Activated gamma-delta T cell treated with Interleukin-2 at 50 U/mL for 16 hours (primary cell): ENCODE measurements at places on chromosomes 16 and 17.

GRCh38 chr16:17510567-17510966 lies 39.8 kb upstream of the XYLT1 start:
- DNase-seq = no peak

GRCh38 chr17:17508646-17509591 lies 12.7 kb upstream of the RASD1 start:
- no peak for DNase-seq

- no peak for DNase-seq
Measured at GRCh38 chr17:72529386-72529785, 408.6 kb downstream of the SOX9 start.

DNA sequence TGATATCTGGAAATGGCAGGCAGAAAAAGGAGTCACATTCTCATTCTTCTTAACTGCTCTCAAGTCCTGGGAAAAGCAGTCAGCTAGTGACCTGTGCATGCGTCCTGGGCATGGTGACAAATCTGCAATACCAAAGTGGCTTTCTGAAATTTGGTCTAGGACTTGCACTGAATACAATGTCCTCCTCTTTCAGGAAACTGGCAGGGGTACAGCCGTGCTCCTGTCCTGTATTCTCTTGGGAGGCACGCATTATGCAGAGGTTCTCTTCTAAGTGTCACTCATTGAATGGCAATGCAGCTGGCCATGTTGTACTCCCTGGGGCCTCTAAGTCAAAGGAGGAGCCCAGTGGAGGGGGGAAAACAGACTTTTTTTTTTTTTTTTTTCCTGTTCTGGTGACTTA lies 10.6 kb downstream of the PHF12 start:
- no peak for DNase-seq

DNA sequence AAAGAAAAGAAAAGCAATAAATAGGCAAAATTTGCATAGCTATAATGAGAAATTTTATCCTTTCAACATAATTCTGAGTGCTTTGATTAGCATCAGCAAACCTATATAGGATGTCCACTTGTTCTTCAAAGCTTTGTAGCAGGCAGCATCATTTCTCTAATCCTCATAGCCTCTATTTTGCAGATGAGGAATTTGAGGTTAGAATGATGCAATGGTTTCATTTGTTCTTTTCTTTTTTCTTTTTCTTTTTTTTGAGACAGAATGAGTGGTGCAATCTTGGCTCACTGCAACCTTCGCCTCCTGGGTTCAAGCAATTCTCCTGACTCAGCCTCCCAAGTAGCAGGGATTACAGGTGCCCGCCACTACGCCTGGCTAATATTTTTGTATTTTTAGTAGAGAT lies 594.4 kb downstream of the TOX3 start:
- DNase-seq = no peak

- DNase-seq = no peak
Measured at GRCh38 chr17:39186481-39187002, 10.9 kb downstream of the CACNB1 start.

DNA sequence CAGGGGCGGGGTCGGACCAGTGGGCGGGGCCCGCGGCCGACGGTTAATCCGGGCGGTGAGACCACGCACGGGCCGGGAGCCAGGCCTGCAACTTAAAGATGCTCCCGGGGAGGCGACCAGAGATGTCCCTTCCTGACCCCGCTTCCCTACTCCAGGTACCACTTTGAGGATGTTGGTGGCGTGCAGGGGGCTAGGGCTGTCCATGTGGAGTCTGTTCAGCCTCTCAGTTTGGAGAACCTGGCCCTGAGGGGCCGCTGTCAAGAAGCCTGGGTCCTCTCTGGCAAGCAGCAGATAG lies 580 bp downstream of the RANGRF start:
- DNase-seq = peak; percentile 57

- peak; percentile 39 for DNase-seq
Measured at GRCh38 chr16:30761427-30761927, 385 bp downstream of the CFAP119 start.

- no peak for DNase-seq
Measured at GRCh38 chr17:49318435-49318965, 43.5 kb downstream of the ZNF652 start.

GRCh38 chr17:60060474-60060873 lies 18.2 kb downstream of the HEATR6 start:
- no peak for DNase-seq

DNA sequence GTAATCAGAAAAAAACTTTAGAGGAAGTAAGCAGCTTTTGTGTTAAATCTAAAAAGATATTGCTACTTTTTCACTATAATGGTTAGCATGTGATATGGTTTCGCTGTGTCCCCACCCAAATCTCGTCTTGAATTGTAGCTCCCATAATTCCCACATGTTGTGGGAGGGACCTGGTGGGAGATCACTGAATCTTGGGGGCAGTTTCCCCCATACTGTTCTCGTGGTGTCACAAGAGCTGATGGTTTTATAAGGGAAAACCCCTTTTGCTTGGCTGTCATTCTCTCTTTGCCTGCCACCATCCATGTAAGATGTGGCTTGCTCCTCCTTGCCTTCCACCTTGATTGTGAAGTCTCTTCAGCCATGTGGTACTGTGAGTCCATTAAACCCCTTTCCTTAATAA lies 117.1 kb downstream of the KCNJ2 start:
- no peak for DNase-seq

DNA sequence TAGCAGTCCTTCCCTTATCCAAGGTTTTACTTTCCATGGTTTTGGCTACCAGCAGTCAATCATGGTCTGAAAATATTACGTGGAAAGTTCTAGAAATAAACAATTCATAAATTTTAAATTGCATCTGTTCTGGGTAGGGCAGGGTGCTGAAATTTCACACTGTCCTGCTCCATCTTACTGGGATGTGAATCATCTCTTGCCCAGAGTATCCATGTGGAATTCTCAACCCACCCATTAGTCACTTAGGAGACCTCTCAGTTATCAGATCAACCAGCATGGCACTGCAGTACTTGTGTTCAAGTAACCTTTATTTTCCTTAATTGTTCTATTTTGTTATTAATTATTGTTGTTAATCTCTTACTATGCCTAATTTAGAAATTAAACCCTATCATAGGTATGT lies 202.8 kb upstream of the CPHXL start:
- DNase-seq = no peak

DNA sequence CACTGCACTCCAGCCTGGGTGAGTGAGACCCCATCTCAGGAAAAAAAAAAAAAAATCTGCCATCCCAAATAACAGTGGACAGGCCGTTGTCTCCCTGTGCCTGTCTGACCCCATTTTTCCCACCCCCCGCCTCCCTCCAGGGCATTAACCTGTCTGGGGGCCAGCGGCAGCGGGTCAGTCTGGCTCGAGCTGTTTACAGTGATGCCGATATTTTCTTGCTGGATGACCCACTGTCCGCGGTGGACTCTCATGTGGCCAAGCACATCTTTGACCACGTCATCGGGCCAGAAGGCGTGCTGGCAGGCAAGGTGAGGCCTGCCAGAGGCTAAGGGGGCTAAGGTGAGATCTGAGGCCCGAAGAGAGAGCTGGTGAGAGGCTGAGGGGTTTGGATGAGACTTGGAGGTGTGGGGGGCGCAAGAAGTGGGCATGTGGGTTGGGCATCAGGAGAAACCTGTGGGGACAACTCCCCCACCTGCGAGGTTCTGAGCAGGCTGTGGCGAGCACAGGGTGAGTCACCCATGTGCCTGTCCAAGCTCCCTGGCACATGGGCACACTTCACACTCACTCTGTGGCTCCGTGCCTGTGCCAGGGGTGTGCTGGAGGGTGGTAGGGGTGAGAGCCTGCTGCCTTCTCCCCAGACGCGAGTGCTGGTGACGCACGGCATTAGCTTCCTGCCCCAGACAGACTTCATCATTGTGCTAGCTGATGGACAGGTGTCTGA lies 34.7 kb downstream of the ANKRD40 start:
- DNase-seq = no peak

GRCh38 chr16:72021043-72021442 lies 12.5 kb downstream of the DHODH start:
- no peak for DNase-seq

DNA sequence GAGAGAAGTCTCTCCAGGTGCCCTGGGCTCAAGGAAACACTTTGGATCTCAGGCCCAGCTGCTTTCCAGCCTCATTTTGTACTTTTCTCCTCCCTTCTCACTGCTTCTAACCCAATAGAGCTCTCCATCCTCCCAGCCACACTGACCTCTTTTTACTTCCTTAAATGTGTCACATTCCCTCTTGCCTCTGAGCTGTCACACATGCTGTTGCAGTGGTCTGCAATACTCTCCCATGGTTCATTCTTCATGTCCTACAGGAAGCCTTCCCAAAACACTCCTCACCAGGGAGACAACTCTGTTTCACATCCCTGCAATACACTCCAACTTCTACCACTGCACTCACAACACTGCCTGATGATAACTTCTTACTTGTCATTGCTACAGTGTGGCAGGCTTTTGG lies 242.1 kb upstream of the DYNLRB2 start:
- DNase-seq = no peak

GRCh38 chr16:7509963-7510601 lies 177.4 kb downstream of the RBFOX1 start:
- no peak for DNase-seq

GRCh38 chr17:57515662-57516211 lies 229.4 kb downstream of the CCDC182 start:
- no peak for DNase-seq

DNA sequence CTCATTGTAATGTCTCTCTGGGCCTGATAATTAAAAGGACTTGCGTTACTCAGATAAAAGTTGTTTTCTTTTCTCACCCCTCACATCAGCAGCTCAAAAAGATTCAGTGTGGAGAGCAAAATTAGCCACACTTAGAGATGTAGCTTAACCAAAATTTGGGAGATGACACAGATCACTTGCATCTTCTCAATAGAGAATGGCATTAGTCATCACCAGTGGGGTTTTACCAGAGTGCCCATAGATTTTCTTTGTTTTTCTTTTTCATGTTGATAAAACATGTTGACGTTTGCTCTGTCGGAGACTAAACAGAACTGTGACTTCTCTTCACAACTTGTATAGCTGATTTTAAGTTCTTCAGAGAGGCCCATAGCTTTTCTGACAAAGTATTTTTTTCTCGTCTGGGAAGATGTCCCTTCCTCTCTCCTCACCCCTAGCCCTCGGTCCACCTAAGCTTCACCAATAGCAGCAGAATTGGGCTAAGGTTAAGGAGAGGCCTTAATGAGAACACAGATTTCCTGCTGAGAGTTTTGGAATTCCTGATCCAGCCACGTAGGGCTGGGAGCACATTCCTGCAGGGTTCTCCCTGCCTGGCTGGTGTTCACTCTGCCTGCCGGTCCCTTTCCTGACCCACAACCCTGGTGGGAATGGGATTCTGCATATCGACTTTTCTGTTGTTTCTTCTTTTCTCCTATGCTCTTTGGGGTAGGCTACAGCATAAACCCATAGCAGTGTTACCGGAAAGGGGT lies 92.6 kb downstream of the CACNG3 start:
- DNase-seq = no peak

DNA sequence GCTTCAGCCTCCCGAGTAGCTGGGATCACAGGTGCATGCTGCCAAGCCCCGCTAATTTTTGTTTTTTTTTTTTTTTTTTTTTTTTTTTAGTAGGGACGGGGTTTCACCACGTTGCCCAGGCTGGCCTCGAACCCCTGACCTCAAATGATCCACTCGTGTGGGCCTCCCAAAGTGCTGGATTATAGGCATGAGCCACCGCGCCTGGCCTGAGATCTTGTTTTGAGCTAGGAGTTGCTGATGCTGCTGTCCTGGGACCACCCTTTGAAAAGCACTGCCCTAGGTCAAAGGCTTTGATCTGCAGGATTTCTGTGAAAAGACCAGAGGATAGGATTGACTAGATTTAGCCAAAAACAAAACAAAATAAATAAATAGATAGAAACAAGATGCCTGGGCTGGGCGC lies 798 bp upstream of the SLC39A11 start:
- no peak for DNase-seq

GRCh38 chr17:31295489-31295871 lies 1.6 kb downstream of the OMG start:
- no peak for DNase-seq

DNA sequence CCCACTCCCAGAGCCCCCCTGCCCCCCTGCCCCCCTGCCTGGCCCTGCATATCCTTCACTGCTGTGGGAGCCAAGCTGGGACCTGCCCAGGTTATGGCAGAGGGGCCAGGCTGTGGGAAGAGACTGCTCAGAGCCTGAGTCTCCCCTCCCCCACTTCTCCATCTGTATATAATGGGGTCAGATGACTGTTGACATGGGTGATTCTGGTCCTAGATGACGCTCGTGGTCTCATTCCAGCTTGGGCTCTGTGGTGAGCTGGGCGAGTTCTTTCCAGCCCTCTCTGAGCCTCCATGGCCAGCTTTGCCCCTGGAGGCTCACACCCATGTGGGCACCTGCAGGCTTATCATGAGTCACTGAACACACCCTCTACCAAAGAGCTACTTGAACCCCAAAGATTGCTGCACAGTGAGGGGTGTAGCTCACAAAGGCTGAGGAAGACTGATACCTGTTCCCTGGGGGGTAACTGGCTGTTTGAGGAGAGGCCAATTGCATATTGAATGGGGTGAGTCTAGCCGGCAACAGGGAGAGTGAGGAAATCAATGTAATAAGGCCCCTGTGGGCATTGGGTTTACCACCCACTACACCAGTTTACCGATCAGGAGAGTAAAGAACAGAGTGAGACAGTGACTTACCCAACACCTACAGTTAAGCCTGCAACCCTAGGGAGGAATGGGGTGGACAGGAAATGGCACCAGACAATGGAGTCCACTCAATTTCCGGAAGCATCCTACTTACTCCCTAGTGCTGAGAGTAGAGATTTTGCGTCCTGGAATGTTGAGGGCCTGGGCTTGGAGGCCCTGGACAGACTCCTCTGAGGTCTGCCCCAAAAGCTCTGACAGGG lies 4.2 kb upstream of the SREBF1 start:
- DNase-seq = no peak

GRCh38 chr16:49012961-49013726 lies 268.5 kb downstream of the CBLN1 start:
- DNase-seq = no peak

- no peak for DNase-seq
Measured at GRCh38 chr16:84450176-84450865, 54.1 kb downstream of the MEAK7 start.

- DNase-seq = no peak
Measured at GRCh38 chr16:78259873-78260272, 160.4 kb downstream of the WWOX start.

DNA sequence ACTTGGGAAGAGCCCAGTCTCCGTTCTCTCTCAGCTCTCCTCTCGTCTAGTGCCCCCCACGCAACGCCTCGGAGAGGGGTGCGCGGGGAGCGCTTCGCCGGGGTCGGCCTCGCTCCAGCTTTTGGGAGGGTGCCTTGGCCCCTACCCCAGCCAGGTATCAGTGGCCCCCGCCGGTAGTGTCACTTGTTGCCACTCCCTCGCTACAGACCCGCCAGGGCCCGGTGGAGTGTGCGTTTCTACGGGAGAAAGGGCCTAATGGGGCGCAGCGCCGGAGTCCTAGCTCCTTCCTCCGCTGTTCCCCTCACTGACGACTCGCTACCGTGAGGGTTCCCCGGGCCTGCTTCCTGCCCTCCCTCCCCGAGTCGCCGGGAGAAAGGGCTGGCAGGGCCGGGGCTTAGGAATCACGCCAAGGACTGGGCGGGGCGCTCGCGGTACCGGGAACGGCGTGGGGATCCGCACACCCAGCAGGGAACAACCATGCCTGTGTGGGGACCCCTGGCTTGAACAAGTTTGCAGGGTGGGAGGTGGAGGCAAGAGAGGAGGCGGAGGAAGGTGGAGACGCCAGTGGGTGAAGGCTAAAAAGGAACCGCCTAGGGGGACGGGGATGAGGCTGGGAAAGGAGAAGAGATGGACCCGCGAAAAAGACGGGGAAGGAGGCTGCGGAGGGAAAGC lies 997 bp upstream of the CDH11 start:
- DNase-seq = no peak
